ENCODE measurements at places on chromosomes 7 and 10.

DNA sequence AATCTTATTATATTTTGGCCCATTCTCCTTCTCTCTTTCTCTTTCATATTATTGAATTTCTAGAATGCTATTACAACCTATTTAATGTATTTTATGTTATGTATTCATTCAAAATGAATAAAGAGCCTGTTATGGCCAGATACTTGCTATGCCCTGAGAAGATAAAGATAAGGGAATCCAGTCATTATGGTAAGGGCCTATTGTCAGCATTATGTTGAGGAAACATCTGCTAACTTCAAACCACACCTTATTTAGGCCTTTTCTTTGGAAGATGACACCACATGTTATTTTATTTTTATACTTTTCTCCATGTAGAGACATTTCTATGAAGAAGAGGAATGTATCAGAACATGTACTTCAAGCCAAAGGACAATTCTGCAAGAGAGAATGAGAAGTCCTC is 60.5 kb upstream of the MPP7 start:
- DNase-seq = no peak

DNA sequence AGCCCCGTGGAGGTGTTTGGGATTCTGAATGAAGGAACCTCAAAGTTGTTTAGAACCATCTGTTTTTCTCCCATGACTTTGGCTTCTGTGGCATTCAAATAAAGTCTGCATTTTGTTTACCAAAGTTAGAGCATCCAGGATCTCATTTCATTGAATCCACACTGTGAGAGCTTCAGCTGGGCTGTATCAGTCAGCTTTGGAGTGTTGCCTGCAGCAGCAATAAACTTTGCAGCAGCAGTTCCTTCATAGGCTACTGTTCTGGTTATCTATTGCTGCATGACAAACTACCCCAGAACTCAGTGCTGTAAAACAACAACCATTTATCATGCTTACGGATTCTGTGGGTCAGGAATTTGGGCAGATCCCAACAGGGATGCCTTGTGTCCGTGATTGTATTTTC is 1575.2 kb upstream of the LRRTM3 start:
- no peak for DNase-seq

DNA sequence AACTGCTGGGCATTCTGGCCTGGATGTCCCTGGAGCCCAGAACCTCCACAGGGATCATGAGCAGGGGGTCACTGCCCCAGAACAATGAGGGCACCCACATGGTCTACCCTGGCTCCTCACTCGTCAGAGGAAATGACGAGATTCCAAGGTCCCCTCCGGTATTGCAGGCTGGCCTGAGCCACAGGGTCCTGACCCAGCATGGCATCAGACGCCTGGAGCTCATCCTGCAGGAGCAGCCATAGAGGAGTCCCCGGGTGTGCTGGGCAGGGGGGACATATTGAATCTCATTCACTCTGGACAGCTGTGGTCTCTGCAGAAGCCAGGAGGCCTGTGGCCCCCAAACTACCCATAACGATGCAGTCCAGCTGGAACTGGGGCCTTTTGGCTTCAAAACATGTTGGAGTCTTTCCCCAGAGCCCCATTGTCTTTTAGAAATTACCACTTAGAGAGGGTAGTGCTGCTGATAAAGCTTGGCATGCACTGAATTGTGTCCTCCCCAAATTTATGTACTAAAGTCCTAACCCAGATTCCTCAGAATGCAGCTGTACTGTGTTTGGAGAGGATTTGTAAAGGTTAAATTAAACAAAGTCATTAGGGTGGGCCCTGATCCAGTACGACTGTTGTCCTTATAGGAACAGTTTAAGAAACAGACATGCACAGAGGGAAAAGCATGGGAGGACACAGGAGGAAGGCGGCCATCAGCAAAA is 27.7 kb downstream of the ANXA8 start:
- DNase-seq = no peak

DNA sequence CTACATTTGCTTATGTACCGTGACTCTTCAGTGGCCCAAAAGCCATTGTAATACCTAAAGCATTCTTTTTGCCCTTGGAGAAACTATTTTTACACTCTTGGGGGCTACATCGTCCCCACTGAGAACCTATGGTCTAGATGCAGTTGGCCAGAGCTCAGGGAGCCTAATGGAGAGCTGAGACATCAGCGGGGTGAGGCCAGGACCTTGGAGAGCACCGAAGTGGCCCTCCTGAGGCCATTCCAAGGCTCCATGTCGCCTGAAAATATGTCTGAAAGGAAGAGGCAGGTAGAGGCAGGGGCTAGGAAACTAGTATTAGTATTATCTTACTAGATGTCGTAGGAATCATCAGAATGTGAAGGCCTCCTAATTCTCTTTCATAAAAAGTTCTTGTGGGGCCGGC is 4.9 kb downstream of the PKD2L1 start:
- DNase-seq = no peak

GRCh38 chr7:29684787-29685650 is 121.3 kb upstream of the WIPF3 start:
- DNase-seq = no peak

- no peak for DNase-seq
Measured at GRCh38 chr7:138510003-138510402, 49.9 kb downstream of the TRIM24 start.

DNA sequence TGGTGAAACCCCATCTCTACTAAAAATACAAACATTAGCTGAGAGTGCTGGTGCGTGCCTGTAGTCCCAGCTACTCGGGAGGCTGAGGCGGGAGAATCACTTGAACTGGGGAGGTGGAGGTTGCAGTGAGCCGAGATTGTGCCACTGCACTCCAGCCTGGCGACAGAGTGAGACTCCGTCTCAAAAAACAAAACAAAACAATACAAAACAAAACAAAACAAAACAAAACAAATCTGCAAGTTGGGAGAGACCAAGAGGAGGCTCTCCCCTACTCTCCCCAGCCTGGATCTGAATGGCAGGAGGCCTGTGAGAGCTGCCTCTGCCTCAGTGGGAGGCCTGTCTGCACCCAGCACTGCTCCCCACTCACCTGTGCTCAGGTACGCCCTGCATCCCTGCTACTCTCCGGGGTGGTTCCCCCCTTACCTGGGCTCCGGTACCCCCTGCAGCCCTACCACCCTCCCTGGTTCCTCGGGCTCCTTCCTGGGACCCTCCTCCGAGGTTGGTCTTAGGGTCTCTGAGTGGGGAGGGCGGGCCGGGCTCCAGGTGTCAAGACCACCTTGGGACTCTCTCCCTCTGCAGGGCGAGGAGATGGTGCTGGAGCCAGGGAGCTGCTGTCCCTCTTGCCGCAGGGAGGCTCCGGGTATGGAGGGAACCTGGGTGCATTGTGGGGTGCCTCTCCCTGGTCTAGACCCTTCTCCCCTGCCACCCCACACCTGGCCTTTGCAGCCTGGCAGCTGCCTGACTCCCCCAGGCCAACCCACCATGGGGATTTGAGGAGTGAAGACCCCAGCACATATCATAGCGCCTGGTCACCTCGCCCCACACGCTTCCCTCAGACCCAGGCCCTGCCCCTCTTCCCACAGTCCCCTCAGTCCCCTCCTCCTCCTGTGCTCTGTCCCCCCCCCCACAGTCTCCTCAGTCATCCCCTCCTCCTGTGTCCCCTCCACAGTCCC is 9.5 kb upstream of the ZNF862 start:
- DNase-seq = no peak

DNA sequence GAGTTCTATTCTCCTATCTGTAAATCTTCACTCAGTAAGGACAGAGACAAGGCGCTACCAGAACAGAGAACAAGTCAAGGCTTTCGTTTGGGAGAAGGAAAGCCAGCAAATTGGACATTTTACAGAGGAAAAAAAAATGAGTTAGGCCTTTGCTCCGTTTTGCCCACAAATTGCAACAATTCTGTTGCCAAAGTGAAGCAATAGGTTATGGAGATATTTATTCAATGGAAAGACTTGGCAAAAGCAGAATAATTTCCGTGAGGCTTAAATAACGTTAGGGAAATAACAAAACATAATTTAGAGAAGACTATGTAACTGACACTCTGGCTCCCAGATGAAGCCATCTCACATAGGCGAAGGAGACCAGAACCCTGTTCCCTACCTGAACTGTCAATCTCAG is 67.5 kb downstream of the MKX start:
- DNase-seq = no peak

- DNase-seq = no peak
Measured at GRCh38 chr7:110698576-110698975, 392.4 kb upstream of the LRRN3 start.

- no peak for DNase-seq
Measured at GRCh38 chr10:131431978-131432690, 120.6 kb upstream of the TCERG1L start.

- no peak for DNase-seq
Measured at GRCh38 chr7:91185771-91186170, 78.5 kb upstream of the FZD1 start.

DNA sequence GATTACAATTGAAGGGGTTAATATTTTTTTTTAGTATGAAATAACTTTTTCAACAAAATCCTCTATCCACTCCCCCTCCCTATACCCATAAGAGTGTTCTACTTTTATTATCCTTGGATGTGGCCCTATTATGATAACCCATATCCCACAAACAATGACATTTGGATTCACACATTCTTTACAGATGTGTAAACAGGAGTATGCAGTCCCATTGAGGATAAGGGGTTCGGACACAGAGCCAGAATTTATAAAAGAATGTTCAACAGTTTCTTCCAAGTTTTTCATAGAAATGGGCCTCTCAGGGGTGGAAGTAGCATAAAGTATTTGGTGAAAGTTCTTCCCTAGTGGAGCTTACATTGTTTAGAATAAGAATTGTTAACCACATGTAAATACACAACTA is 16.1 kb upstream of the PCLO start:
- no peak for DNase-seq

DNA sequence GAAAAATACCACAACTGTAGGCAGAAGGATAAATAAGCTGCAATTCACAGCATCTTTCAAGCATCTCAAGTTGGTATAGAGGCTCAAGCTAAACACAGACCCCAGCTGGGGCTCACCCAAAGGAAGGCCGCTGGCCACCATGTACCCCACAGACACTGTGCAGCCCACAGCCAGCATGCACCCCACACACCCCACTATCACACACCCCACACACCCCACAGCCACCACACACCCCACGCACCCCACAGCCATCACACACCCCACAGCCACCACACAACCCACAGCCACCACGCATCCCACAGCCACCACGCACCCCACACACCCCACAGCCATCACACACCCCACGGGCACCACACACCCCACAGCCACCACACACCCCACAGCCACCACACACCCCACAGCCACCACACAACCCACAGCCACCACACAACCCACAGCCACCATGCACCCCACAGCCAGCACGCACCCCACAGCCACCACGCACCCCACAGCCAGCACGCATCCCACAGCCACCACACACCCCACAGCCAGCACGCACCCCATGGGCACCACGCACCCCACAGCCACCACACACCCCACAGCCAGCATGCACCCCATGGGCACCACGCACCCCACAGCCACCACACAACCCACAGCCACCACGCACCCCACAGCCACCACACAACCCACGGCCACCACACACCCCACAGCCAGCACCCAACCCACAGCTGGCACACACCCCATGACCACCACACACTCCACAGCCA is 214.7 kb downstream of the DNAJB6 start:
- DNase-seq = no peak

DNA sequence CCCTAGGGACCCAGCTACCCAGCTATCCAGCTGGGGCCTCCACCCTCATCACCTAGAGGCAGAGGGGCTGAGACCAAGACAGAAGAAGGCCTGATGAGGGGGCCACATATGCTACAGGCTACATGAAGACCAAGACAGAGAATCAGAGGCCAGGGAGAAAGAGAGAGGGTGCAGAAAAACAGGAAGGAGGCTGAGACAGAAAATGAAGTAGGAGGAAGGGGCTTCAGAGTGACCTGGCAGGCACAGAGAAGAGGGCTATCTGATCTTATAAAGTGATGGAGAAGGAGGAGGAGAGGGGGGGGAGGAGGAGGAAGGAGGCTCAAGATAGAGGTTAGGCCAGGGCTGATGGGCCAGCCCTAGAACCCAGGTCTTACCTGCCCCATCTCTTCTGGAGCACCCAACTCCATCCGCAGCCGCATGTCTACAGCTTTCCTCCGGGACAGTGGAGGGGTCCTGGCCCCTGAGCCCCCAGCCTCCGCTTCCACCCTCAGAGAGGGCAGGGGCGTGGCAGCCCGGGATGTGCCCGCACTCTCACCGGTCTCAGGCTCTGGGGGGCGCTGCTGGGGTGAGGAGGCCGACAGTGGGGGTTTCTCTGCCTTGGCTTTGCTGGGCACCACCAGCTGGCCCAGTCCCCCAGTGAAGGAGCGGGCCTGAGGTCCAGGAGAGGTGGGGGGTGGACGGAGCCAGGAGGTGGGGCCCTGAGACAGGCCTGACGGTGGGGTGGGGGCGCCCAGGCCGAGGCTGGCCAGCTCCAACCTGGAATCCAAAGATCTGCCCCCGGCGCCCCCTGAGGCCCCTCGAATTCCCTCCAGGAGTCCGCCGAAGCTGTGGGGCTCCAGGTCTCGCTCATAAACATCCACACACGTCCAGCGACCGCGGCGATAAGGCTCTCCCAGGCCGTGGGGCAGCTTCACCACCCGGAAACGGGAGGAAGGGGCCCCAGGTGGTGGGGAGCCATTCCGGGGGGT is 1.8 kb downstream of the TSC22D4 start:
- peak; percentile 44 for DNase-seq

- DNase-seq = no peak
Measured at GRCh38 chr10:88164471-88164870, 301.0 kb downstream of the PTEN start.

- no peak for DNase-seq
Measured at GRCh38 chr10:74544106-74544505, 282.3 kb upstream of the KAT6B start.

DNA sequence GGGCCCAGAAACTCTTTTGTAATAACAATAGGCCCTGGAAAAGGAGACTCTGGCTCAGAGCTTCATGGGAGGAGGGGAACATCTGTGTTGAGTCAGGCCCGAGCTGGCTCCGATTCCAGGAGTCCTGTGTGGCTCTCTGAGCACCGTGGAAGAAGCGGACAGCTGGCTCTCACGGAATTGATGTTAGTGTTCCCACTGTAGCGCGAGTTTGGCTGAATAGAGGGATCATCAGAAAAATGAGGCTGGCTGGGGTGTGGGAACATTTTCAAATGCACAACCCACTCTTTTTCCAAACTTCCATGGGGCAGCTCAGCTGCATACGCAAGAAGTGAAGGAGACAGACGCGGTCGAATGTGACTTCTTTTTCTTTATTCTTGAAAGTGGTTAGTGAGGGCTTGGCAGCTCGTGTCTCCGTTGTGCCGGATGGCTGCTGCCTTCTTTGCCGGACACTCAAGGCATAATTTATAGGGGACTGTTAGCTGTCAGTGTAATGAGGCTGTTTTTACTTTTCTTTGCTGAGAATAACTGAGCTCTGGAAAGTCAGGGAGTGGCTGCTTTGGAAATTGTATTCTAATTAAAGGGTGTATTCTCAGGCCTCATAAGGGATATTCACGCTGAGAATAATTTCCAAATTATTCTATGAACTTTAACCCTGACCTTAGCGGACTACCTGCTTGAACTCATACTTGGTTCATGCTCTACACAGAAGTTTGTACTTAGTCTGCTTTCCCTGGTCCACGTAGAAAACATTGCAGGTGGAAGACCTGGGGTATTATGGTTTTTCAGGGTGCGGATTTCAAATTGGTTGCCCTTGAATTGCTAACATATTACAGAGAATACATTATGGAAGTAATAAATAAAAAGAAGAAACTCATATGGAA is 23.1 kb downstream of the MDFIC start:
- DNase-seq = no peak

GRCh38 chr10:88809621-88810020 is 7.1 kb downstream of the LIPM start:
- DNase-seq = no peak

- DNase-seq = no peak
Measured at GRCh38 chr7:132437730-132438129, 138.5 kb downstream of the PLXNA4 start.
